ENCODE measurements at places on chromosomes 11 and 22.
A peak's percentile ranks its signal among the peaks of the same experiment; 100 is the strongest.

DNA sequence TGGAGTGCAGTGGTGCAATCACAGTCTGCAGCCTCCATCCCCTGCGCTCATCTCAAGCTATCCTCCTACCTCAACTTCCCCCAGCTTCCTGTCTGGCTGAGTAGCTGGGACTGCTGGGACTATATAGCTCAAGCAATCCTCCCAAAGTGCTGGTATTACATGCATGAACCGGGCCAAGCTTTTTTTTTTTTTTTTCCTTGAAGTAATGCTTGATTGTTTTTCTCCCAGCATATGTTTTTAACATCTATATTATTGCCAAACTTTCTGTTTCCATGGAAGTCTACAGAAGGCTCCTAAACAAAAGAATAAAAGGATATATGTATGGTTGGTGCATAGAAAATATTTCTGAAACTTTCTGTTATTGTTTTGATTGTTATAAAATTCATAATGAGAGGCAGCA, 853.6 kb downstream of the KCNA4 start:
- no peak for DNase-seq

DNA sequence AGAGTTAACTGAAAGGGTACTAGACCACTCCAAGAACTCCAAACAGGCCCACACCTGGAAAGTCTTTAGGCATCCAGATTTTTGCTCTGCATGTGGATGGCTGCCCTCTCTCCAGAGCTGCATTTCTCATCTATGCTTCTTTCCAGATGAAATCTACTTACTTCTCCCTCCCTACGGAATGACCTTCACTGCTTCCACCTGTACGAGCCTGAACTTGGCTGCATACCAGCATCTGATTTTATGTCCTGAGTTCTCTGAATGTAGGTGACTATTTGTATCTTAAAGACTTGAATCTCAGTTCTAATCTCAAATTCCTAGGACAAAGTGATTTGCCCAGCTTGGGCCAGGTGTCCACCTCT, 13.3 kb downstream of the CELF1 start:
- no peak for DNase-seq

GRCh38 chr11:114076921-114077331, 17.4 kb downstream of the ZBTB16 start:
- no peak for DNase-seq

DNA sequence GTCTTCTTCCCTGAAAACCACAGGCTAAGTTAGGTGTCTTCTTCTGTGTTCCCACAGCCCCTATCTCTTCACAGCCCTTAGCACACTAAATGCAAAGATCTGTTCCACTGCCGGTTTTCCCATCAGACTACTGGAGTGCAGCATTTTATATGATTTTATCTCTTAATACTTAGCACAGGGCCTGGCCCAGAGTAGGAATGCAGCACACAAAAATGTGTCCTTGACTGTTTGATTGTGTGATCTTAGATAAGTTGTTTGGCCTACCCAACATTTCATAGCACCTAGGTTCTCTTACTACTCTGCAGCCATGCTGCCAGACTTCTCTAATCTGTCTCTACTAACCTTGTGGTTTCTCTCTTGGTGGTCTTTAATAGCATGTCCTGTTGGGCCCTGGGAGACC, 54.1 kb upstream of the RRM1 start:
- no peak for DNase-seq

- no peak for DNase-seq
Measured at GRCh38 chr11:14190992-14191778, 167.8 kb downstream of the RRAS2 start.

DNA sequence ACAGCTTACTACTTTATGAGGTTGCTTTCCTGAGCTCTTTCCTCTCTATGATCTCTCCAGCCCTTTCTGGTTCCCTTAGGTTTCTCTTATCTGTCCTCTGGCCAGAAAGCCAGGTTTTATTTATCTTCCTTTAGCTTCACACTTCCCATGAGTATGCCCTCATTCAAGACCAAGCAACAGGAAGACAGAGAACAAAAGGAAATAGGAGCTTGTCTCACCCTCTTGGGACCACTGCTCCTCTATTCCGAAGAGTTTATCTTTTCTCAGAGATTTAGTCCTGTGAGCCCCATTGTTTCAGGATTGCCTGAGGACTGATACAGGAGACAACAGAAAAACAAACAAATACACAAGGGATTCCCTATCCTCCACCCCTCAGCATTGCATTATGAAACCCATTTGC, 62.4 kb upstream of the CCDC179 start:
- no peak for DNase-seq

DNA sequence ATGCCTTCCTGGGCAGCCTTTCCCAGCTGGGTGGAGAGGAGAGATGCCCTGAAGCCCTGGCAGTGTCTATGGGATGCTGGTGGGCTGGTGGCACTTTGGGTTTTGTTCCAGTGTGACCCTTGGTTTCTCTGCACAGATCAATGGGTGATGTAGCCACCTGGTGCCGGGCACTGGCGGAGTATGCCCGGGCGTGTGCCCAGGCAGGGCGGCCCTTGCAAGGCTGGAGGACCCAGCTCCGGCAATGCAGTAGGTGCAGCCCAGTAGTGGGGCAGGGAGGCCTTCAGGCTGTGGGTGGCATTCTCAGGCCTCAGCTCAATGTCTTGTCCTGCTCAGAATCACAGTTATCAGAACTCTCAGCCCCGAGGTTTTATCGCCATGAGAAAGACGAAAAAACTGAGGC, 11.9 kb downstream of the OTOG start:
- no peak for DNase-seq

DNA sequence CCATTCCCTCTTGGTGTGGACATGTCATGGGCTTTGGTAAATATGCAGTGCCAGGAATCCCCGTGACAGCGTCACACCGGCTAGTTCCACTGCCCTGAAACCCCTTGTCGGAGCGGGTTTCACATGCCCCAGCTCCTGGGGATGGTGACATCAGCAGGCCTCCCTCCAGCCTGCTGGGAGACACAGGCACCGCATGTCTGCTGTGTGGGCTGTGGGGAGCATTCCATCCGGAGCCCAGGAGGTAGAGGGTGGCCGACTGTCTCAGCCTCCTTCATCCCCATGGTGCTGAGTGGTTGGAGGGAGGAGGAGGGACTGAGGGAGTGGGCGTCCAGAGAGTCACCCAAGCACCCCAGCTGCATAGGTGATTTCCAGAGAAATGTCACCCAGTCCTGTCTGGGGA, 1161.1 kb downstream of the BRD1 start:
- DNase-seq = no peak

GRCh38 chr11:72483412-72484186, 49.3 kb upstream of the CLPB start:
- DNase-seq = no peak

- DNase-seq = no peak
Measured at GRCh38 chr11:64268893-64269539, 15.4 kb downstream of the BAD start.

- no peak for DNase-seq
Measured at GRCh38 chr11:66849501-66850234, 6.4 kb downstream of the RCE1 start.

DNA sequence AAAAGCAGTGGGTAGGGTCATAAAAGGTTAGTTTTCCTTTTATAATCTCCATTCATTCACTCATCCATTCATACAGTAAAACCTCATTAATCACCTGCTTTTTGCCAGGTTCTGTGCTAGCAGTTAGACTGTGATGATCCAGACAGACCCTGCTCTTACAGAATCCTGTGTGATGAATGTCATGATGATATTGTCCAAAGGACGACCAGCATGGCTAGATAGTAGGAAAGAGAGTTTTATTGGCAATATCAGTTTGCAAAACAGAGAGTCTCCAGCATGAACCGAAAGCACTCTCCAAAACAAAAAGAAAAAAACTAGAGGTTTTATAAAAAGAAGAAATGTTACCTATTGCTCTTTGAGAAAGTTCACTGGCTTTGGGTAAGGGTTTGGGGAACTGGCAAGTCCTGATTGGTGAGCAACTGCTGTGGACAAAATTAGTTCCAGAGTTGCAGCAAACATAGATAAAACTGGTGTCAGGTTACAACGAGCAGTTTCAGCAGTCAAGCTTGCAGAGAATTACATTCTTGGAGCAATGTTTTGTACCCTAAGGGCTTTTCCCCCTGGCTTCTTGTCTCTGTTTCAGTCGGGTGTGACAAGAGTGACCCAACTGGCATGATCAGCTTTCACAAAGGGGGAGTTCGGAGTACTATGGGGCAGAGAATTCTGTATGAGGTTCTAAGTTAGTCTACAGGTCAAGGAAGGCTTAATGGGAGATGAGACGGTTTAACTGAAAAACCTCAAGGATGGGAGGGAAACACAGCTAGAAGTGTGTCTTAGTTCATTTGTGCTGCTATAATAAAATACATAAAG, 58.3 kb downstream of the HSD17B12 start:
- peak; percentile 64 for DNase-seq

- DNase-seq = no peak
Measured at GRCh38 chr11:4448995-4449394, at the start of gene OR52K2. Gene OR52K2, plus strand, starts transcription at chr11:4449295. Its CDS starts 45 bp downstream, at chr11:4449340.

GRCh38 chr11:19389787-19390303, 149.1 kb upstream of the E2F8 start:
- DNase-seq = no peak

DNA sequence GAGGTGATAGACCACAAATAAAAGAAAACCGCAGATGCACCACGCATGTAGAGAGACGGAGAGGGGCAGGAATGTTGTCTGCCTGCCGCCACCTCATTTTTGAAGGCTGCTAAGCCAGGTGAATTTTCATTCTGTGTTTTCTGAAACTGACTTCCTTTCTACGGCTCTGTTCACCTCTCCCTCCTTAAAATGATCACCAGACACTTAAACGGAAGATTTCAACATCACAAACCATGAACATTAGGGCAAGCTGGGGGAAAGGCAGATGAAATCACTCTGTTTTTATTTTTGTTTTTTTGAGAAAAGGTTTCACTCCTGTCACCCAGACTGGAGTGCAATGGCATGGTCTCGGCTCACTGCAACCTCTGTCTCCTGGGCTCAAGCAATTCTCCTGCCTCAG, 232.4 kb downstream of the MIAT start:
- no peak for DNase-seq

DNA sequence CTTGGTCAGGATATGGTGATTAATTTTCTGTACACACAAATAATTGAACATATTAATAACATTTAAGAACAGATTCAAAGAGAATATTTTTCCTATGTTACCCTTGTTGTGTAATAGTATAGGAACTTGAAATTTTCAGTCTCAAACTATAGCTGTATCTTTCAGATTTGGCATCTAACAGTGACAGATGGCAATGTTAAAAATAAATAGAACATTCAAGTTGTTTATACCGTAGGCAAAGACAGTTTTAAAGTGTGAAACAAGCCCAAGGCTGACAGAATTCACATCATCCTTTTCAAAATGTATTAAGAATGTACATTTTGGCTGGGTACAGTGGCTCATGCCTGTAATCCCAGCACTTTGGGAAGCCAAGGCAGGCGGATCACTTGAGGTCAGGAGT, 92.6 kb upstream of the TP53AIP1 start:
- DNase-seq = no peak

- DNase-seq = no peak
Measured at GRCh38 chr11:47499614-47500013, 50.7 kb upstream of the RAPSN start.

DNA sequence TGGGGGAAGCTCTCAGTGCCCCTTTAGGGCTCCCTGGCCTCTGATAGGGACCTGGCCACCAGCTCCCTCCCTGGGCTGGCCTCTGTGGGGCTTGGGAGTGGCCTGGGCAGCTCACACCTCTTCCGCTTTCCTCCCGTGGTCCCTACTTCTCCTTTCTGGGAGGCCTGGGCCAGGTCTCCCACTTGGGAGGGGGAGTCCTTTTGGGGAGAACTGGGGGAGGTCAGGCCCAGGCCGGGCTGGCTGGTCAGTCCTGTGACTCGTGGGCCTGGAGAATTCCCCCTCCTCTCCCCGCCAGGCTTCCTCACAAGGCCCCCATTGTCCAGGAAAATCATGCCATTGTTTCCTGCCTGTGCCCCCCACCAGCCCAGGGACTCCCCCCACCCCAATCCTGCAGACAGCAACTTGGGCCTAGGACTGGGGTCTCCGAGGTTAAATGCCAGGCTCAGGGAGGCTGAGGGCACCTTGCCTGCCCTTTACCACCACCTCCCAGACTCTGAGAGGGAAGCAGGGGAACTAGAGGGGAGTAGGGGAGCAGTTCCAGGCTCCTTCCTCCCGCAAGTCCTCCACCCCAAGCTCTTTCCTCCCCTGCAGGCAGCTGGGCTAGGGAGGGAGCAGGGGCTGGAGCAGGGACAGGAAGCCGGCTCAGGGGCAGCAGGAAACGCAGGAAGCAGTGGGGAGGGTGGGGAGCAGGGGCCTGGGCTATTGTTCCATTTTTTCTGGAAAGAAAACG, 2.8 kb downstream of the MAP3K11 start:
- no peak for DNase-seq

DNA sequence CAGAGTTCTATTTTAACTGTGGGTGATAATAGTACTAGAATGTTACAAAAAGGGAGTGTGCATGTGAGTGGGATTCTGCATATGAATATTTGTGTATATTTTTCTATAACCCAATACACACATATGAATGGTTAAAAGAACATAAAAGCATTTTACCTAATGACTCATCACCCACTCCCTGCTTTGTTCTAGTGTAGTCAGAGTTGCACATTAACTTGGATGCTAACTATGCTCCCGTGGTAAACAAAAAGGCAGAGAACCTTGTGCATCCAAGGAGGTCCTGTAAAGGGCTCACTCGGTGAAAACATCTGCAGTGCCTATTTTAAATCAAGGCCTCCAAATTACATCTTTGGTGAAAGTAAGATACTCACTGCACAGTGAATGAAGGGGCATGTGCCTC, 1289.4 kb downstream of the LRRC4C start:
- no peak for DNase-seq

- DNase-seq = no peak
Measured at GRCh38 chr22:37059876-37060449, 8.4 kb downstream of the KCTD17 start.

GRCh38 chr11:75654314-75654713, 14.5 kb downstream of the MAP6 start:
- peak; percentile 61 for DNase-seq

DNA sequence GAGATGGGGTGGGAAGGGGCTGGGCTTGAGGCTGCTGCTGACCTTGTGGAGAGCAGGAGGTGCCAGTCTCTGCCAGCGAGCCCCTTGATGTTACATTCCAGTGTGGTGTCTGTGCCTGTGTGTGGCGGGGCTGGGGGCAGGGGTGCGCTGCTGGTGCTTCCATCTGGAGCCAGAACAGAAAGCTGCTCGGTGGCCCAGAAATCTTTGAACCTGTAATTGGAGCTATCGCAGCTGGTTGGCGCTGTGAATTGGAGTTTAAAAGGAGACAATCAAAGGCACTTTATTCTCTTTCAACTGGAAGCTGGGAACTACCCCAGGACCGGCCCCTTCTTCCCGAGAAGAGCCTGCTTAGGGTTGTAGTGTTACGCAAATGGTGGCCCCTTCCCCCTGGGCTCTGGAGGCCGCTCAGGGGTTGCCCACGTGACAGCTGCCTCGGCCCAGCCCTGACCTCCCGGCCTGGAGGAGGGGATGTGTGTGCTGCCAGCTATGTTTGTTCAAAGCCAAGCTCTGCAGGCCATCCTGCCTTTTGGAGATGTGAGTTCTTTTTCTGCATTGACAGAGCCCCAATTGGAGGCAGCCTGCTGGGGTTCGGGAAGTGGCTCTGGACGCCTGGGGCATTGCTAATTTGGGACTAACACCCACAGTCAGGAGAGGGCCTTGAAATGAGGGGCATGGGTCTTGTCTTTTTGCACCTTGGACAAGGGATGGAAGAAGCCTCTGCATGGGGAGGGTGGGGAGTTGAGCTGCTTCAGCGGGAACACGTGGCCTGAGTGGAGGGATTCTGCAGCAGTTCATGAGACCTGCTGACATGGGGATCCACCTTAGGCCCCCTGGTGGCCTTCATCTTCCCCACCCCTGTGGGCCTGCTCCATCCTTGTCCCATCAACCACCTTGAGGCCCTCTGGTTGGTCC, 14.0 kb upstream of the ARSA start:
- no peak for DNase-seq

- no peak for DNase-seq
Measured at GRCh38 chr11:35909511-35910265, 34.2 kb upstream of the LDLRAD3 start.

All from BJ (cell line).